ENCODE measurements at places on chromosomes 4 and X.

GRCh38 chrX:45956191-45956870 lies 588.9 kb downstream of the ZNF674 start:
- DNase-seq = no peak

DNA sequence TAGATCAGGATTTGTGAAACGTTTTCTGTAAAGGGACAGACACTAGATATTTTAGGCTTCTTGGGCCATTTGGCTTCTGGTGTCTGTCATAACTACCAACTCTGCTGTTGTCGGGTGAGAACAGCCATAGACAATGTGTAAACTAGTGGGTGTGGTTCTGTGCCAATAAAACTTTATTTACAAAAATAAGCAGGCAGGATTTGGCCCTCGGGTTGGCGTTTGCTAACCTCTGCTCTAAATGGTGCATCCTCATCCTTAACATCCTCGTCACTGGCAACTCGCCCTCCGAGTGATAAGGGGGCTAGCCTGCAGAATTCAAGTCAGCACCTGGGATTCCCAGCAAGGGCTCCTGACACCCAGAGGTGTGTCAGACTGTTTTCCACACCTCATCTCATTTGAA lies 105.8 kb upstream of the MSX1 start:
- no peak for DNase-seq

GRCh38 chr4:41177016-41177415 lies 37.3 kb downstream of the APBB2 start:
- DNase-seq = no peak

DNA sequence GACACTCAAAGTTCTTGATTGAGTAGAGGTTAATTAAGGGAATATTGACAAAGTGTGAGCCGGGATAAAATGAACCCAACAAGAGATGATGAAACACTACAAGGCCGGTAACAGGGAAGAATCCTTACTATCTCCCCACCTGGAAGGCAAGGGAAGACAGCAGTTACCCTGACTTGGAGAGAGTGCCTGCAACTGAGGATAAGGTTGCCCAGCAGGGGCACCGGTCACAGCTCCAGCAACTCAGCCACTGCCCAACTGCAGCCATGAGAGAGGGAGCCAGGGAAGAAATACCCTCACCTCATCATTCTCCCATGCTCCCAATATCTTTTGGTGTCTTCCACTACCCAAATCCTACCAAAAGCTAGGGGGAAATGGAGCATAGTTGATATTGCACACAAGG lies 212.7 kb downstream of the KCTD8 start:
- DNase-seq = no peak

Data from CD4-positive, alpha-beta T cell treated with Interleukin-21 for 1 hour (primary cell).